H4 (cell line): ENCODE measurements at places on chromosomes 16 and 17. TPM values are rescaled to one million over a fixed set of nuclear protein-coding genes. Genes with fewer than 3 reads are reported as not detected.

GRCh38 chr16:50506543-50506937 lies 41.7 kb upstream of the NKD1 start:
- DNase-seq, result no peak

GRCh38 chr17:78498848-78499247 lies 78.3 kb downstream of the DNAH17 start:
- no peak for DNase-seq

DNA sequence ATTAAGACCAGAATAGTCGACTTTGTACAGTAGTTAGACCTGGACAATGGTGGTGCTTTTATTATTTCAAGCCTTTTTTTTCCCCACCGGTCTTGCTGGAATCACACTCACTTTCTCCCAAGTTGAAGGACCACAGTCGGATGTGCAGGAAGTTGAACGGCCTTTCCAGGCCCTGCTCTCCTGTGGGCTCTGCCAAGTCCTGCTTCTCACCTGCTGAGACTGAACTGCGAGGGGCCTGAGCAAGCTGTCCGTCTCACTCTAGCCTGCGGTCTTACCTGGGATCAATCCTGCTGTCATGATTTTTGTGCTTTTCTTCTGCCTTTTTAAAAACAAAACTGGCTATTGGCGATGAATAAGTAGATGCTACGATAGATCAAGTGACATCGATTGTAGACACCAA lies 1.3 kb downstream of the TLCD3A start:
- no peak for DNase-seq

GRCh38 chr16:69234460-69234859 lies 47.5 kb downstream of the SNTB2 start:
- DNase-seq, result no peak

The ARHGDIG gene
- not detected in 2 replicates for total RNA-seq
